ENCODE measurements at places on chromosomes 11 and 22. TPM values are rescaled to one million over a fixed set of nuclear protein-coding genes. Genes with fewer than 3 reads are reported as not detected.

Gene B3GAT1
- 0.48 TPM for total RNA-seq

Gene SOX6
- 4.1 TPM for total RNA-seq

Gene CRYBB2
- total RNA-seq: not detected

Gene SYCE3
- total RNA-seq: 0.71 TPM

Gene APOL6
- total RNA-seq: 20.9 TPM

Gene MRGPRF
- total RNA-seq: 1.2 TPM

Gene PACS1
- total RNA-seq: 29.4 TPM

Gene FOLR2
- total RNA-seq: not detected

Gene TMPRSS4
- total RNA-seq: 16.8 TPM

Gene PDE3B
- 3.1 TPM for total RNA-seq

Gene TMEM258
- 75.8 TPM for total RNA-seq

Gene DCHS1
- 15.5 TPM for total RNA-seq

Gene KRTAP5-11
- not detected for total RNA-seq

Gene MAPK11
- 11.9 TPM for total RNA-seq

Gene NRIP3
- total RNA-seq: 24.0 TPM

Gene EIF3D
- 551 TPM for total RNA-seq

Gene UBQLN3
- not detected for total RNA-seq

Gene SLC5A12
- total RNA-seq: not detected

Gene RAPSN
- total RNA-seq: 0.14 TPM

Gene NXPE1
- not detected for total RNA-seq

Gene TMEM25
- 71.6 TPM for total RNA-seq

Gene NPAT
- 14.1 TPM for total RNA-seq

Gene GLB1L3
- total RNA-seq: 0.75 TPM

Gene TRIM66
- total RNA-seq: 6.6 TPM

Gene SLC37A4
- 27.9 TPM for total RNA-seq

Gene MAPK12
- 27.3 TPM for total RNA-seq

Gene C11orf91
- not detected for total RNA-seq

Gene SCGB1A1
- not detected for total RNA-seq

Gene DKK3
- total RNA-seq: 164 TPM

Gene ASCL2
- total RNA-seq: not detected

Gene MEI1
- 3.4 TPM for total RNA-seq

Gene FZD4
- total RNA-seq: 7.5 TPM

Gene ARHGEF12
- total RNA-seq: 52.1 TPM

Gene CARD18
- not detected for total RNA-seq

Gene GLB1L2
- 14.8 TPM for total RNA-seq

Gene TRIM6
- total RNA-seq: 3.4 TPM

Gene CARD16
- total RNA-seq: not detected

Gene CARD10
- total RNA-seq: 71.3 TPM

Gene HOATZ
- not detected for total RNA-seq

Gene HARBI1
- total RNA-seq: 8.0 TPM

Gene DHCR7
- 105 TPM for total RNA-seq

Gene OR6A2
- not detected for total RNA-seq

Gene SLC25A45
- total RNA-seq: 0.82 TPM

Gene ARRB1
- 24.3 TPM for total RNA-seq

Gene CALCB
- 1.2 TPM for total RNA-seq

Gene IFTAP
- 20.1 TPM for total RNA-seq

Gene POU2AF1
- not detected for total RNA-seq

Gene RNF121
- 30.9 TPM for total RNA-seq

Gene ART1
- not detected for total RNA-seq

Gene OR8D4
- total RNA-seq: not detected

Gene HBD
- not detected for total RNA-seq

Gene ARL2
- 164 TPM for total RNA-seq

Gene IL17REL
- total RNA-seq: not detected

Gene FAM227A
- total RNA-seq: 2.3 TPM

Gene VWA5A
- total RNA-seq: 33.4 TPM

Gene UCP3
- total RNA-seq: 1.6 TPM
